ENCODE measurements at places on chromosomes 6 and 20.
A peak's percentile ranks its signal among the peaks of the same experiment; 100 is the strongest.

- DNase-seq = no peak
Measured at GRCh38 chr20:3563133-3563532, 92.3 kb downstream of the ATRN start.

- no peak for DNase-seq
Measured at GRCh38 chr20:62583424-62583920, 58.8 kb upstream of the SLCO4A1 start.

GRCh38 chr6:153001767-153002612 lies 519 bp downstream of the MTRF1L start:
- DNase-seq = no peak

DNA sequence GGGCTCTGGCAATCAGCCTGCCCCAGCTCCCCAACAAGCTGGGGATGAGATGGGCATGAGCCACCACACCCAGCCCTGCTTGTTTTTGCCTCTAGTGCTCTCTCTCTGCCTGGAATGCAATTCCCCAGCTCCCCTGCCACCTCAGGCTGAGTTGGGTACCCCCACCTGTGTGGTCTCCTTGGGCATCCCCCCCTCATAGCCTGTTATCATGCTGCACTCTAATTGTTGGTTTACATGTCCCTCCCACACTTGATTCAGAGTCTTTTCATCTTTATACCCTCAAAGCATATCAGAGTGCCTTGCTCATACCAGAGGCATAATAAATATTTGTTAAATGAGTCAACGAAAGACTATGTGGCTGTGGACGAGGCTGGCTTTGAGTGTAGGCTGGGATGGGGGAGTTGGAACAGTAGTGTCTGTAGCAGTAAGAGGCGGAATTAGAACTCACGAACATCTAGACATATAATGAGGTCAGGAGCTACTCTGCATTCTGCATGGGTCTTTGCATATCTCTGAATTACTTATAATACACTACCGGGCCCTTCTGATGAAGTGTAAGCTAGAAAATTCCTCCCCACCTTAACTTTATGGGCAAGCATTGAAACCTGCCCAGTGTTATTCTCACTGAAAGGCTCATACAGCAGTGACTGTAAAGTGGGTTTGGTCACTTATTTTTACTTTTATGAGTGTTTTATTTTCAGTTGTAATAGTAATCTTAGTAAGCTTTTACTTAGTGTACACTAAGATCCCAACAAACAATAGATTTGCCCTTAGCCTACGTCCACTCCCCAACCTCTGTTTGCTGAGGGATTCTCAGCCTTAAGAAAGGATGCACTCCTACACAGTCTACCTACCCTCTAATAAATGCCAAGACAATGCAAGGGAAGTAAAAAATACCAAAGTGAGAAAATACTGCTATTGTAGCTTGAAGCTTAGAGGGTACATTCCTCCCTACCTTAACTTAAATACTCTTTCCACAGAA lies 58.7 kb downstream of the EDN1 start:
- no peak for DNase-seq

DNA sequence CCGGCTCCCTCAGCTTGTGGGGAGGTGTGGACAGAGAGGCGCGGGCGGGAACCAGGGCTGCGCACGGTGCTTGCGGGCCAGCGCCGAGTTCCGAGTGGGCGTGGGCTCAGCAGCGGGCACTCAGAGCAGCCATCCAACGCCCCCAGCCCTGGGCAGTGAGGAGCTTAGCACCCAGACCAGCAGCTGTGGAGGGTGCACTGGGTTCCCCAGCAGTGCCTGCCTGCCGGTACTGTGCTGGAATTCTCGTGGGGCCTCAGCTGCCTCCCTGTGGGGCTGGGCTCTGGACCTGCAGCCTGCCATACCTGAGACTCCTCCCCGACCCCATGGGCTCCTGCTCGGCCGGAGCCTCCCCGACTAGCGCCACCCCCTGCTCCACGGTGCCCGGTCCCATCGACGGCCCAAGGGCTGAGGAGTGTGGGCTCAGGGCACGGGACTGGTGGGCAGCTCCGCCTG lies 92.7 kb downstream of the MANEA start:
- DNase-seq = no peak

- DNase-seq = no peak
Measured at GRCh38 chr6:150208611-150209352, 65.9 kb downstream of the PPP1R14C start.

- no peak for DNase-seq
Measured at GRCh38 chr6:108588586-108588985, 27.9 kb downstream of the FOXO3 start.

- peak; percentile 84 for DNase-seq
Measured at GRCh38 chr20:23205611-23206041, 119.5 kb upstream of the CD93 start.

- DNase-seq = no peak
Measured at GRCh38 chr6:152399399-152399798, 237.8 kb downstream of the SYNE1 start.

DNA sequence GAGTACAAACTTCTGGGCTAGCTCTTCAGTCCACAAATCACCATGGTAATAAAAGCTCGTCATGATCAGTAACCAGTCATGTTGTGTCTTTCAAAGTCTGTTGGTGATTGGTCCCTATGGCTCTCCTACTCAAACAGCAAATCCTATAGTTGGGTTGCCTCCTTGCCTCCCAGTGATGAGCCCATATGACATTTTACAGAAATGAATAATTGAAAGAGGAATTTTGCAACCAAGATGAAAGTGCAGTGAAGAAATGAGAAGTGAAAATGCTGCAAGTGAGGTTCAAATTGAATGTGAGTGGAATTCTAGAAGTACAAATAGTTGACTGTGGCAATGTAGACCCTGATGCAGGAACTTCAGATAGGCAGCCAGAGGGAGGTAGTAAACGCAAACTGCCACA lies 5.1 kb upstream of the SIRPD start:
- no peak for DNase-seq

DNA sequence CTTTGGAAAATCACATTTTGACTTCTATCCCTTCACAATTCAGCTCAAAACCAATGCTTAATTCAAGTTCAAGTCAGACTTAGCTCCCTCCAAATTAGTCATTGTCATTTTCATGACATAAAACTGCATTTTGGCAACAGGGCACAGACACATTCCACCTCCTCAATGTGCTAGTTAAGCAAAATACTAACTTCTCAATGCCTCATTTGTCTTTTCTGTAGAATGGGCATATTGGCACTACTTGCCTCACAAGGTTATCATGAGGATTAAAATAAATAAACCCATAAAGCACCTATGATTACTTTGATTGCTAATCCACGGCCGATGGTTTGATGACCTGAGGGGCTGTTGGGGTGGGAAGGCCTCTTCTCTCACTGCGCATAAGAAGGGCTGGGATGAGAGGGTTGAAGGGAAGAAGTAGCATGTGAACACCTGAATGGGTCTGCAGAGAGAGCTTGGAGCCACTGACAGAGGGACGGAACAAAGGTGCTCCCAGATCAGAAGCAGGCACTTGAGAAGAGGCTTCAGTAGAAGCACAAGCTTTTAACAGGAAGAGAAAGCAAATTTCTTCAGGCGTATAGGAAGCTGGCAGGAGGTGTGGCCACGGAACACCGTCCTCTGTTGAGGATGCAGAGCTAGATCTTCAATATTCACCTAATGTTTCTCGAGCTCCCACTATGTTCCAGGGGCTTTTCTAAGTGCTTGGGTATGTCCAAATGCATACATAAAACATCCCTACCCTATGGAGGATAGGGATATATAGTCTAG lies 11.7 kb upstream of the TBC1D7 start:
- DNase-seq = no peak

DNA sequence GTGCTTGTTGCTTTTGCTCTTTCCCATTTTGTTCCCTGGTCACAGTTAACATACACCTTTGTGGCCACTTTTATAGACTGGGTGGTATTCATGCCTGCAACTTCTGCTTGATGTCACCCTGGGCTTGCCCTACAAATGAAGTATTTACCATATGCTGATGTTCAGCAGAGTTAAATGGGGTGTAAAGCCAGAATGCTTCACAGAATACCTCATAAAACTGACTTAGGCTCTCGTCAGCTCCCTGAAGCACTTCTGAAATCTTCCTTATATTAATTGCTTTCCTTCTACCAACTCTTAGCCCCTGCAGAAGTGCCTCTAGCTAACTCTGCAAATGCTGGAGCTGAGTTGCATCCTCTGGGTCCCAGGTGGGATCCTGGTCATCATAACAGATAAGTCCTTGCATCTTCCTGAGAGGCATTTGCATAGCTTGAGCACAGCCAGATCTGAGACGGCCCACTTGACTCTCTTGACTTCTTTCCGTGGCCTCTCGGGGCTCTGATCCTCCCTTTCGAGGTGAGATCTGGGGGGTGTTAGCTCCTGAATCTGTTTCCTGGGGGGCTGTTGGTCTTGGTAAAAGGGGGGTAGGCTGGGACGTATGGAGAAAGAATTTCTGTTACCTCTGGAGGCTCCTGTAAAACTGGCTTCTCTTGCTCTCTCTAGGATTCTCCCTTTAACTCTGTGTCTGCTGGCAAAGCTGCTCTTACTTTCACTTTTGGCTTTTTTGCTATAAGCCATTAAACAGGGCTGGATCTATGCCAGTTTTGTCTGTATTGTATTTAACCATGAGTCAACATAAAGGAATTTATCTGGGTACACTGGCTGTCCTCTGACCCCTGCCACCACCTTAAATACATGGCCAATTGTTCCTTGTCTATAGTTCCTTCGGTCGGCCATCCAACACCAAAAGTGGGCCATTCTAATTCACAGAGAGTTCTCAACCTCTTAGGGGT lies 223.0 kb upstream of the SYNCRIP start:
- DNase-seq = peak; percentile 65

GRCh38 chr6:112983713-112984261 lies 636.7 kb downstream of the RFPL4B start:
- DNase-seq = no peak

DNA sequence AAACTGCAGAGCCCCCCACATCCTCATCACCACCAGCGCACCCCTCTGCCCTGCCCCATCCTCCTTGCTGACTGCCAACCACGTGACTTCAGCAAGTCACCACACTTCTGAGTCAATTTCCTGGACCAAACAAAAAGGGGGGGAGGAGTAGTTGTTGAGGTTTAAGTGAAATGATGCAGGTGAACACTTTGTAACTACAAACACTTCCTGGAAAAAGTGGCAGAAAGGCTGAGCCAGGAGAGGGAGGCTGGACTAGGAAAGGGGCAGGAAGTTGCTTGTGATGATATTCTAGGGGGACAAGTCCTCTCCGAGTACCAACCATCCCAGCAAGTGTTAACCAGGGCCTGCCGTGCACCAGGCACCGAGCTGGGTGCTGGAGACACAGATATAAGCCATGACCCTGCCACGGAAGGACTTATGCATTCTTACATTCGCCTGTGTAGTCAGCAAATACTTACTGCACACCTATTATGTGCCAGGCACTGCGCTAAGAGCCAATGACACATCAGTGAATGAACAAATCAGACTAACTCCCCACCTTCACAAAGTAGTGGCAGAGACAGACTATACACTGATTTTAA lies 67.3 kb downstream of the PREX1 start:
- no peak for DNase-seq

- DNase-seq = no peak
Measured at GRCh38 chr6:167984876-167985604, 12.4 kb upstream of the KIF25 start.

DNA sequence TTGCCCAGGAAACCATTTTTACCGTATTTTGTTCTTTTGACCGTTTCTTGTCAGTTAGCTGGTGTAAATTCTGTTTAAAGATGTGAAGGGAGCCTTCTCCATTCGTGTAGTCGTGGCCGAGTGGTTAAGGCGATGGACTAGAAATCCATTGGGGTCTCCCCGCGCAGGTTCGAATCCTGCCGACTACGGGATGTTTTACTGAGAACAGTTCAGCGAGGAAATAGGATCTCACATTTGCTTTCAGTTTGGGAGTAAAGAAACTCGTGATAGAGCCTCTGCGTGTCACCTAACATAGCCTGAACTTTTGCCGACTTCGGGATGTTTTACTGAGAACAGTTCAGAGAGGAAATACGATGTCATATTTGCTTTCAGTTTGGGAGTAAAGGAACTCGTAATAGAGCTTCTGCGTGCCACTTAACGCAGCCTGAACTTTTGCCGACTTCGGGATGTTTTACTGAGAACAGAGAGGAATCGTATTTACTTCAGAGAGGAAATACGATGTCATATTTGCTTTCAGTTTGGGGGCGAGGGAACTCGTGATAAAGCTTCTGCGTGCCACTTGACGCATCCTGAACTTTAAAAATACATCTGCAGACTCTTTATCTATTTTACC lies 5.9 kb upstream of the ZNF184 start:
- no peak for DNase-seq

- no peak for DNase-seq
Measured at GRCh38 chr6:44381739-44382138, 5.8 kb upstream of the CDC5L start.

DNA sequence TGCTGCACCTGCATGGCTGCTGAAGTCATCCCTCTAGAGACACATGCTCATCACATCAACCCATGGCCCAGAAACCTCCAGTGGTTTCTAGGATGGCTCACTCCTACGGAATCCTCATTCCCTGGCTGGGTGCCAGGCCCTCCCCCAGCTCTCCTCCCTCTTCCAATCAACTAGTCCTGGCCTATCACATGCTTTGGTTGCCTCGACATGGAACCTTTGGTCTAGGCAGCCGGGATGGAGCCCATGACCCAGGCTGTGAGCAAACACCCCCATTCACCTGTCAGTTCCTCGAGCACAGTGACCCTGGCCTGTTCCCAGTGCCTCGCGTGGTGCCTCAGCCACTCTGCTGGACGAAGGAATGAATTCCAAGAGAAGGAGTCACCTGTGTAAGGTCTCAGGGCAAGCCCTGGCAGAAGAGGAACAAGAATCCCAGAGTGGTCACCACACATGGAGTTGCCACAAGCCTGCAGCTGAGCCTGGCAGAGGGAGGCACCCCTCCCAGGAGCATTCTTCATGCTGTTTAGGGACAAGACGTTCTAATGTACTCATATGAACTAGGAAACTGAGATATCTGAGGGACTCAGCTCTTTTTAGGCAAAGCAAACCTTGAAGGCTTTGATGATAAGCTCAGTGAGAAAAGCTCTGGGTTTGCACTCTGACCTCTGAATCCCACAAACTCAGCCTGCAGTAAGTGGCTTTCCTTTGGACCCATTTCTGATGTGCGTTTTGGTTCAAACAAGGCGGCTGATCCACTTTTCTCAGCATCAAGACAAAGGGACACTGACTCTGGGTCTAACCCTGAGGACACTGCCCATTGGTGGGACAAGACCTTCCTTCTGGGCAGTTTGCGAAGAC lies 40.2 kb downstream of the PPP1R3G start:
- DNase-seq = peak; percentile 78

- DNase-seq = no peak
Measured at GRCh38 chr20:19301142-19301541, 88.7 kb downstream of the SLC24A3 start.

GRCh38 chr6:169893624-169894023 lies 142.2 kb downstream of the ERMARD start:
- DNase-seq = no peak
